ENCODE measurements at places on chromosomes 6 and 20.

DNA sequence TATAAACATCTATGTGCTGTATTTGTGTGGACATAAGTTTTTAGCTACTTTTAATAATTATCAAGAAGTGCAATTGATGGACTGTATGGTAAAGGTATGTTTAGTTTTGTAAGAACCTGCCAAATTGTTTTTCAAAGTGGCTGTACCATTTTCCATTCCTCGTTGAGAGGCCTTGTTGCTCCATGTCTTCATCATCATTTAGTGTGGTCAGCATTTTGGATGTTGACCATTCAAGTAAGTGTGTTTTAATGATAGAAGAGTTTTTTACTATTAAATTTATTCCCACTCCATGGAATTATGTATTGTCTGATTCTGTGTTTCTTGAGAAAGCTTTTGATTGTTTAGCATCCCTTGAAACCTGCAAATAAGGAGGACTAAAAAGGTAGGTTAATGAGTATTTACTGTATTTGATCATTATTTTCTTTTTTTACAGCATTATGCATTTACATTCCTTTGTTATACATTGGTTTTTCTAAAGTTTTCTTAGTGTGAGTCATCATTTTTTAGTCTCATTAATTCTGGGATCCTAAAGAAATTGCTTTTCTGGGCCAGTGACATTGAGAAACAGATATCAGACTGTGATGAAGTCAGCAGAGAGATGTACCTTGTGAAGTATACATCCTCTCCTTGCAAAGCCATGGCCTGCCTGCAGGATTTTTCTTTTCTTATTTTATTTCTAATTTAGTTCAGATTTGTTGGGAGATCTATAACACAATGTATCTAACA is 312.8 kb upstream of the PTCHD4 start:
- no peak for DNase-seq

- DNase-seq = no peak
Observed at GRCh38 chr20:36408219-36408618, 102.1 kb downstream of the DLGAP4 start.

- DNase-seq = no peak
Observed at GRCh38 chr20:37276494-37277252, 12.8 kb upstream of the MANBAL start.

- no peak for DNase-seq
Observed at GRCh38 chr6:165654144-165654543, 8.9 kb downstream of the PDE10A start.

GRCh38 chr20:8720089-8720488 is 348.8 kb upstream of the PLCB4 start:
- no peak for DNase-seq

GRCh38 chr6:83615025-83615999 is 93.6 kb downstream of the SNAP91 start:
- DNase-seq = no peak

- no peak for DNase-seq
Observed at GRCh38 chr6:126002755-126003679, 16.7 kb downstream of the TRMT11 start.

GRCh38 chr20:4736875-4737274 is 15.2 kb downstream of the PRND start:
- DNase-seq = no peak

- no peak for DNase-seq
Observed at GRCh38 chr20:23156170-23156841, 70.2 kb upstream of the CD93 start.

DNA sequence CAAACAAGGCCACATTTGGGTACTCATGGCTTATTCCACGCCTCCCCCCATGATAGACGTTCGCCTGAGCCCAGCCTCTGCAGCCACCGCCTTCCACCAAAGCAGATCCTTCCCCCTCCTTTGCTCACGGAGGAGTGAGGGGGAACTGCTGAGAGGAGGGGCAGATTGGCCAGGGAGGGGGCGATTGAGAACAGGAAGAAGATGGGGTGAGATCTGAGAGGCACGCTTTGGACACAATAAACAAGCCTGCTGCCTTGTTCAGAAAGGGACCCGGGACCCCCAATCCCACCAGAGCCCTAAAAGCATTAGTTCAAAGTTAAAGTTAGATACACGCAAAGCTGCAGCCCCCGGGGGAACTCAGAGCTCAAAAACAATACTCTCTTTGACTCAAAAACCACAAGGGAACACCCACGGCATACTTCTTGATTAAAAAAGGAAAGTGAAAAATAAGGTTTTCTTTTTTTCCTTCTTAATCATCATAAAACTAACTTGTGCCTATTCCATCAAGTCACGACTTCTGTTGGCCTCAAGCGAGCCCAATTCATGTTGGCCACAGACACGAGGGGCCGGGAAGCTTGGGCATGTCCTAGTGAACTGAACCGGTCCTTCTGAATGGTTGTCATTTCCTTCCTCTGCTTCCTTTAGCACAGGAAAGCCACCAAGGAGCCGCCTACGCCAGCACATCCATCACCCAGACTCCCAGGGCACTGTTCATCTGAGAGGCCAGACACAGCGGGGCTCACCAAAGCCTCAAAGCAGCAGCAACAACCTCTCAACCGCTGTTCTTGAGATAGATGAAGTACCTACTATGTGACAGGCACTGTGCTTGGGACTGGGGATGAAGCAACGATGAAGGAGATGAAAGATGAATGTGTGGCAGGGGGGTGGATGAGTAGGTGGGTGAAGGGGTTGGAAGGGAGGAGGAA is 44.7 kb downstream of the NFATC2 start:
- DNase-seq = peak; percentile 78

DNA sequence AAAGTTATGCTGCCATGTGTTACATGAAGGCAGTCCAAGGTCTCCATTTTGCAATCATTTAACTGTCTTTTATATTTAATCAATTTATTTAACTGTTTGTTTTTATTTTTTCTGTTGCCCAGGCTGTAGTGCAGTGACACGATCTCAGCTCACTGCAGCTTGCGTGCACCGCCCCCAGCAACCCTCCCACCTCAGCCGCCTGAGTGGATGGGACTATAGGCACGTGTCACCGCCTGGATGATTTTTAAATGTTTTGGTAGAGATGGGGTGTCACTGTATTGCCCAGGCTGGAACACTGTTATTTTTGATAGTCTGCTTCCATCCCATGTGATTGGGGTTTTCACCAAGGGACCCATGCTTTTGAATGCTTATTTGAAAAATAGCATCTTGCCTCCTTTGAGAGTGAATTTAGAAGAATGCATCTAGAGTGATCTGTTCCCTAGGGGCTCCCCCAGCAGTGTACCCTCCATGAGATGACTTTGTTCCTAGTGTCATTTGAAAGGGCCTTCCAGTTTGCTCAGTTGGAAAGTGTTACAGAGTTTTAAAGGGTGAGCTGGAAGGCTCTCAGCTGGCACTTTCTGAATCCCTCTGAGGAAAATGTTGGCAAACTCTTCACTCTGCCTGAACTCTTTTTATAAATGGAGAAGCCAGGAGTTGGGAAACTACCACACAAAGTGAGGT is 143.4 kb downstream of the JARID2 start:
- DNase-seq = no peak

Measured in activated T-cell treated with anti-CD3 and anti-CD28 coated beads, Interleukin-2, amount 50 U/mL, for 24 hours (primary cell).